ENCODE measurements at places on chromosomes 6 and 20. TPM values are rescaled to one million over a fixed set of nuclear protein-coding genes. Genes with fewer than 3 reads are reported as not detected.

DNA sequence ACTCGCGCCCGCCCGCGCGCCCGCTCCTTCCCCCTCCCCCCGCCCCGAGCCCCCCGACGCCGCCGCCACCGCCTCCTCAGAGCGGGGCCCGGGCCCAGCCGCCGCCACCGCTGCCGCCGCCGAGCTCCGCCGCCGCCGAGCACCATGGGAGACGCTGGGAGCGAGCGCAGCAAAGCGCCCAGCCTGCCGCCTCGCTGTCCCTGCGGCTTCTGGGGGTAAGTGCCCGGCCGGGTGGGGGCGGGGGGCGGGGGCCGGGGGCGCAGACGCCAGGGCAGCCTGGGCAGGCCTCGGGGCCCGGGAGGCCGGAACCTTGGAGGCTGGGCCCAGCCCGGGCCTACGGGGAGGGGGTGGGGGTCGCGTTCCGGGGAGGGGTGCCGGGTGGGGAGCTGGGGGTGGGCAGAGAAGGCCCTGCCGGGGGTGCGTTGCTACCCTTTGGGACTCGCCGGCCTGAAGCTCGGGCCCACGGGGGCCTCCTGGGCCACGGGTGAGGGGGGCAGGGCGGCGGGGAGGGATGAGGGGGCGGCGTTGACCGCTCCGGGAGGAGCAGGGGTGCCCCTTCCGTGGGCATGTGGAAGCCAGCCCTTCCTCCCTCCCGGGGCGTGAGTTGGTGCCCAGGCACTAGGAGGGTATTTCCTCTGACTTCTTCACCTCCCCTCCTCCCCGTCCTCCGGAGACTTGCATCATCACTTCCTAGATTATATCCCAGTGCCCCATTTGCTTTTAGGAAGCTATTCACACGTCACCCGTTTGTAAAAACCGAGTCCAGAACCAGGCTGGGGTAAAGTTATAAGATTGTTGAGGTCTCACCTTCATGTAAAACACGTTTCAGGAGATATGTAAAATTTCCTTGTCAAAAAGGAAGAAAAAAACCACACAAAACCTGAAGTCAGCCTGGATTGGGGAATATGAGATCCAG lies 533 bp downstream of the ZFAND3 start:
- DNase-seq = no peak

DNA sequence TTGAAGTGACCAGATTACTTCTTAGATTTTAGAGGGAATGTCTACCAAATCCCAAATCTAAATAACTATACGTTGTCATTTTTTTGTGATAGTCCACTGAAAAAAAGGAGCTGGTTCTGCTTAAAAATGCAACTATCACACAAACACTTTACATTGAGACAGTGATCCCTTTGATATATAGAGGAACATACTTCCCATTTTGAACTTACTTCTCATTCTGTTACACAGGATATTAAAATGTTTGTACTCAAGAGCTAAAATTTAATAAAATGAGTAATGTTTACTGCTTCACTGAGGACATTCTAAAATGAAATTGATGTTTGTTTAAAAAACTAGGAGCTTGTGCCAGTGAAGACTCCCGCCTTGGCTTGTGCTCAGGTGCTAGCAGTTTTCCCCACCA lies 174.1 kb downstream of the CARMIL1 start:
- no peak for DNase-seq

Gene EEF1A2
- 2.3 TPM for polyA plus RNA-seq

- DNase-seq = no peak
Measured at GRCh38 chr20:13443690-13444089, 195.0 kb downstream of the TASP1 start.

DNA sequence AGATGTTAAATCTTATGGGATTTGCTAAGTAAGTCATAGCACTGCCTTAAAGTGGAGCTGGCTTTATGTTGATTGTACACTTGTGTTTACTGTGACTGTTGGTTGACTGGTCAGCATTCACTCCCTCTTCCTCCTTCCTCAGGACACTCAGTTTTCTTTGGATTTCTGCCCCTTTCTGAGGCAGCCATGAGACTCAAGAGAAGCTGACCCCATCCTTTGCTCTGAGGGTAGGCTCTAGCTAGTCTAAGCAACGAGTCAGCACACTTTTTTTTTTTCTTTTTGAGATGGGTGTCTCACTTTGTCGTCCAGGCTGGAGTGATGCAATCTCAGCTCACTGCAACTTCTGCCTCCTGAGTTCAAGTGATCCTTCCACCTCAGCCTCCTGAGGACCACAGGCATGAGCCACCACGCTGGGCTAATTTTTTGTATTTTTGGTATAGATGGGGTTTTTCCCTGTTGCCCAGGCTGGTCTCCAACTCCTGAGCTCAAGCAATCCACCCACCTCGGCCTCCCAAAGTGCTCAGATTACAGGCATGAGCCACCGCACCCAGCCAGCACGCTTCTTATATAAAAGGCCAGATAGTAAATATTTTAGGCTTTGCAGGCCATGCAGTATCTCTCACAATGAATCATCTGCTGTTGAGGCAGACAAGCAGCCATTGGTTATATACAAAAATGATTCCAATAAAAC lies 191.4 kb downstream of the NFATC2 start:
- no peak for DNase-seq

Gene UNC93A
- 5.5 TPM for polyA plus RNA-seq

DNA sequence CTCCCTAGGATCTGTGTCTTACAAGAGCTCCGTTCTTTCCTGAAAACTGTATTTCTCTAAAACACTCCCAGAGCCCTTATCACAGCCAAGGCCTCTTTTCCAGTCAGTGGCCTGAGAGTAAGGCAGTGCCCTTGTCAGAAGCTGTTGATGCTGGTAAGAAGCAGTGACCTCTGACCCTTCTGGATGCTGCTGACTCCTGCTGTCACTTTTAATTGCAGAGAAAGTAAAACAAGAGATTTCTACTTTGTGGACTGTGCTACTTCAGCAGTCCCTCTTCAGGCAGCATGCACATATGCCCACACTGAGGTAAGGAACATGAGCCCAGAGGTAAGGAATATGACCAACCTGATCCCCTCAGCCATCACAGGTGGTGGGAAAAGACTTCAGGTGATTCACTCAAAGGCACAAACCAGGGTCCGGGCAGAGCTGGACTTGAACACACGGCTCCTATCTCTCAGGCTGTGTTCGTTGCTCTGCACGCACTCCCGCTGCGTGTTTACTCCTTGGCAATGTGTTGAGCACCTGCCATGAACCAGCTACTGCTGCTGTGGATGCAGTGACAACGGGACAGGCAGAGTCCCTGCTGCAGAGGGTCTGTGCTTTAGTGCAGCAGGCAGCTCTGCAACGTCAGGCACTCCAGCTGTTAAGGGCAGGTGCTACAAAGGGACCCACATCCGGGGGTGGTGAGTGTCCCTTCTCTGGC lies 201.9 kb upstream of the CST7 start:
- DNase-seq = no peak

- no peak for DNase-seq
Measured at GRCh38 chr20:44050327-44050726, 135.7 kb downstream of the TOX2 start.

DNA sequence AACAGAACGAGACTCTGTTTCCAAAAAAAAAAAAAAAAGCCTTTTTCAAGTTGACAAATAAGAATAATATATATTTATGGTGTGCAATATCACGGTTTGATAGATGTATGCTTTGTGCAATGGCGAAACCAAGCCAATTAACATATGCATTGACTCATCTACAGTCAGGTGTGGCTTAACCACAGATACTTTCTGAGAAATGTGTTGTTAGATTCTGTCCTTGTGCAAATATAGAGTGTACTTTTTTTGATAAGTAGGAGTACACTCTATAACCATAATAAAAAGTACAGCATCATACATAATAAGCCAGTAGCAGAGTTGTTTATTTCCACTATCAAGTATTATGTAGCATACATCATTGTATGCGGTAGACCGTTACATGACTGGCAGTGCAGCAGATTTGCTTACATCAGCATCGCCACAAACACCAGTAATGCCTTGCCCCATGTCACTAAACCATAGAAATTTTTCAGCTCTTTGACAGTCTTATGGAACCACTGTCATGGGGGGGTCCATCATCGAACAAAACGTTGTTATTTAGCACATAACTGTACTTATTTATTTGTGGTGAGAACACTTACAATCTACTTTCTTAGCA lies 59.2 kb downstream of the TMEM170B start:
- DNase-seq = no peak

Gene LY6G6C
- 0.45 TPM for polyA plus RNA-seq

DNA sequence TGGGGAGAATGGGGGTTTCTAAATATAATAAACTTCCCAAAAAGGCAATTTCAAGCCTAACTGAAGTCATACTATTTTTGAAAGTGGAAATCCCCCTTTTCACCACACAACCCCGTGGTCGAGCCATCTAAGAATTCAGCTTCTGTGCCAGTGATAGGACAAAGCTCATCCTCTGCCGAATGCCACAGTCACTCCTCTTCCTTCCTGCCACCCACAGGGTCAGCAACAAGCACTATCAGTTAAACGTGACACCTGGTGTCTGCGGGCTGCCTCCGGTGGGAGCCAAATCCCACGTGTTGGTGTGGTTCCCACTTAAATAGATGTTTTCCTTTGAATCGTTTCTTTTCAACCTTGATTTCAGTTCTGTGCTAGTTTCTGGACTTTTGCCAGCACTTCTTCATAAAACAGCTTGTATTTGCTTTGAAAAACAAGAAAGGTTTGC lies 60.7 kb downstream of the TNFAIP3 start:
- DNase-seq = no peak

- no peak for DNase-seq
Measured at GRCh38 chr6:99836471-99836870, 157.6 kb downstream of the MCHR2 start.

GRCh38 chr20:41830702-41831101 lies 212.5 kb upstream of the CHD6 start:
- no peak for DNase-seq

Gene PI3
- polyA plus RNA-seq = not detected

DNA sequence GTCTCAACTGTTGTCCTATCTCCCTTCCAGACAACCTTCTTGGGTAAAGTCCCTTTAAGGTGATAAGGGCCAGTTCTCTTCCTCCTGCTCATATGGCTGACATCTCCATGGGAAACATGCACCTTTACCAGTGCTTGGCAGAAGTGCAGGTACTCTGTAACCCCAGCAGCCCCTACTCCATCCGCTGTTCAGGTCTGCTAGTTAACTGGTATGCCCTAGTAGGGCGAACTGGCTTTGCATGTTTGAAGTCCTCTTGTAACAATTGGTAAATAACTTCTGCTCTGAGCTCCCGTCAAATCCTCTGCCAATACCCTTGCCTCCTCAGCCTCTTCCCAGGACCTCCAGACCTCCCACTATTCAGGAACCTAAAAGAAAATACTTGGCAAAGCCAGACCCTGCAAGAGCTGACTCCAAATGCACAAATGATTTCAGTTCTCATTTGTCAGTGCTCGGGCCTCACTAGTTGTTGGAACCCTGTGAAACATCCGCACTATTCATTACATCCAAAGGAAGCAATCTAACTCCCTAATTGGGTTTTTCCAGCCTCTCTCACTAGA lies 703.7 kb downstream of the MAFB start:
- no peak for DNase-seq

DNA sequence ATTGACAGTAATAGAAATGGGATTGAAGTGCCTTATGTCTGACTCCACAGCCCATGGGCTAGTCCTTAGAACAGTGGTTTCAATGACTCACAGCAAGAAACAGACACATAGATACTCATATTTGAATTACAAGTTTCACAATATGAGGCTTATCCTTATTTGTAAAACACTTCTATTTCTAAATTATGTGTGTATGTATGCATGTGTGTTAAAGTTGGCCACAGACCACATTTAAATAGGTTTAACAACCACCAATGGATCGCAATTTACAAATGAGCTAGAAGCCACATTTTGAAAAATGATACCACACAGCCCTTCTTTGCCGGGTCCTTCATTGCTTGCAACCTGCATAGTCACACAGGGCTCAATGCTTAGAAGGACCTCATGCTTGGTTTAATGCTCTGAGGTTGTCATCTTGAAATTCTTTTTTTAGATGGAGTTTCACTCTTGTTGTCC lies 157.8 kb upstream of the PREP start:
- DNase-seq = no peak

- DNase-seq = no peak
Measured at GRCh38 chr6:166464068-166465002, 81.6 kb upstream of the MPC1 start.

DNA sequence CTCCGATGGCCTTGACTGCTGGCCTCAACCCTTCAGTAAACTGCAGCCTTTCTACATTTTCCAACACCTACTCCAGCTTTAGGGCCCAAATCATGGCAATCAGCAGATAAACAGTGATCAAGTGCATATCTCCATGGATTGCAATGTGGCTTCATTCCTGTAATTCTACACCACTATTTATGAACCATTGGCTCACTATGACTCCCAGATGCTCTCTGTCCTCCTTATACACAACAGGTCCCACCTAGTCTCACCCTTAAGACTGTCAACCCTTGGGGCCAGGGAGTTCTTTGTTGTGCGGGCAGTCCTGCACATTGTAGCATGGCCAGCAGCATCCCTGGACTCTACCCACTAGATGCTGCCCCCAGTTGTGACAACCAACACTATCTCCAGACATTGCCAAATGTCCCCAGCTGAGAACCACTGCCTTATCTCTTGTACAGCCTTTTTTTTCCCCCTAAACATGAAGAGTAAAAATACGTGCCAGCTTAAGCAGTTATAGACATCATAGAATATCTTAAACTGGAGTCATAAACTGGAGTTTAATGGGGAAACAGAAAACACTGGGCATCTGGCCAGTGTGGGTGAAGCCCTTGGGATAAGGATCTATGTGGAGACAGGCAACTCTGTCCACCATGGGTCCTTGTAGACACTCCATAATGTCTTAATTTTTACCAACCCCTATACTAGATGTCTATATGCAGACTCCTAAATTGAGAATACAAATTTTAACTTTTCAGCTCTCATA lies 21.1 kb downstream of the MRPL14 start:
- DNase-seq = no peak

DNA sequence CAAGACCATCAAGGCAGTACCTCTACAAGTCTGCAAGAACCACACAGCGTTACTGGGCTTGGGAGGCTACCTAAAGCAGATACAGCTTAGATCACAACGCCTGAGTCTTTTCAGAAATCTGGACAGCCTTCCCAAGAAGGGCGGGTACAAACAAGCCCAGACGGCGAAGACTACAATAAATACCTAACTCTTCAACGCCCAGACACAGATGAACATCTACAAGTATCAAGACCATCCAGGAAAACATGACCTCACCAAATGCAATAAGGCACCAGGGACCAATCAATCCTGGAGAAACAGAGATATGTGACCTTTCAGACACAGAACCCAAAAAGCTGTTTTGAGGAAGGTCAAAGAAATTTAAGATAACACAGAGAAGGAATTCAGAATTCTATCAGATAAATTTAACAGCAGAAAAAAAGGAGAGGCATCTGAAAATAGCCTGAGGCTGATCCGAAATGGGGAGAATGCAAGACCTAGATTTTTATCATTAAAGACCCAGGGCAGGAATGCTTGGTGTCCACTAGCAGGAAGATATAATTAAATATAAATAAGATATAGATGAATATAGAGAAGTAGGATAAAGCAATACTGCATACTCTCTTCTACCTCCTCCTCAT lies 131.7 kb upstream of the COL21A1 start:
- DNase-seq = no peak

- no peak for DNase-seq
Measured at GRCh38 chr6:150770637-150771036, 94.9 kb upstream of the MTHFD1L start.

Gene ARMH2
- polyA plus RNA-seq = not detected

GRCh38 chr20:33963751-33964150 lies 30.0 kb upstream of the RALY start:
- no peak for DNase-seq

Gene AAR2
- polyA plus RNA-seq = 37.2 TPM

All from left renal pelvis (tissue), 4 donors.